Activated CD4-positive, alpha-beta T cell treated with anti-CD3 and anti-CD28 coated beads, Interleukin-2, amount 10 ng/mL, durations not matched to agents 24 days and 14 days (primary cell): ENCODE measurements at places on chromosomes 11 and 22. TPM values are rescaled to one million over a fixed set of nuclear protein-coding genes. Genes with fewer than 3 reads are reported as not detected.

The MMP12 gene
- total RNA-seq, result not detected in 2 replicates

The SMC1B gene
- 0.56 and 0.59 TPM in 2 replicates for total RNA-seq

DNA sequence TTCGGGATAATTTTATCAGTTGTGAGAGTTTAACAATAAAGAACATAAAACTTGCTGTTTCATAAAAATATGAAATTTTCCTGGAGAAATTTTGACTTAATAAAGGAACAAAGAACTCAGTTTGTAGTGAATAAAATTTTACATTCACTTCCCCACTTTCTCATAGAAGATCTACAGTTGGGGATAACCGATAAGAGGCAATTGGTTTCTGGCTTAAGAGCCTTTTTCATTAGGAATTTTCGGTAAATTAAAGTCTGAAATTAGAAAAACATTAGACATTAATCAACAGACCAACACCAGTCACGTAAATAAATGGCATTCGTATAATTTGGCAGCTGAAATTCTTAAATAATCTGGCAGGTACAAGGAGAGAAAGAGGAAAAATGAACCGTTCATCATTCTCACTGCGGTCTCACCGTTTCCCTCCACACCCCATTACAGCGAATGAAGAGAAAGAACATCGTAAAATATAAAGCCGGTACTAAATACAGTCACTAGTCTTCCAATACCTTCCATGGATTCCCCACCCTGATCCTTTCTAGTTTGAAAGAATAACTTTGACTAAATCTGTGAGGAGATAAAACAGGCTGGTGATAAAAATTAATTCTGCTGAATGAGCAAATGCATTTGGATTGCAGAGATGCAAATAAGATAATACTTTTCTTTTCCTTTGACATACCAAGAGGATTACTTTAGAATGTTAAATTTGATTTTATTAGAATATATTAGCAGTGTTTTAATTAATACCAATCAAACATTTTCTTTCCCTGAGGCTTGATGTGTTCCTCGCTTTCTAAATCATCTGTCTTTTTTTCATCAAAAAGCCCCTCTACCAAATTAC is 19.5 kb downstream of the BLID start:
- H3K27ac ChIP-seq, result no peak overlapping the region
- DNase-seq, result no peak
- peaks cover 2% of the 10 kb centered on the region for H3K36me3 ChIP-seq
- H3K4me1 ChIP-seq, result peaks cover 7% of the 10 kb centered on the region

- H3K4me1 ChIP-seq, result no peaks in the 10 kb centered on the region
- H3K36me3 ChIP-seq, result no peaks in the 10 kb centered on the region
- H3K27me3 ChIP-seq, result no peaks in the 10 kb centered on the region
- no peak overlapping the region for H3K4me3 ChIP-seq
- H3K27ac ChIP-seq, result no peak overlapping the region
- no peak for DNase-seq
Measured at GRCh38 chr11:92388380-92388779, 163.8 kb downstream of the FAT3 start.

DNA sequence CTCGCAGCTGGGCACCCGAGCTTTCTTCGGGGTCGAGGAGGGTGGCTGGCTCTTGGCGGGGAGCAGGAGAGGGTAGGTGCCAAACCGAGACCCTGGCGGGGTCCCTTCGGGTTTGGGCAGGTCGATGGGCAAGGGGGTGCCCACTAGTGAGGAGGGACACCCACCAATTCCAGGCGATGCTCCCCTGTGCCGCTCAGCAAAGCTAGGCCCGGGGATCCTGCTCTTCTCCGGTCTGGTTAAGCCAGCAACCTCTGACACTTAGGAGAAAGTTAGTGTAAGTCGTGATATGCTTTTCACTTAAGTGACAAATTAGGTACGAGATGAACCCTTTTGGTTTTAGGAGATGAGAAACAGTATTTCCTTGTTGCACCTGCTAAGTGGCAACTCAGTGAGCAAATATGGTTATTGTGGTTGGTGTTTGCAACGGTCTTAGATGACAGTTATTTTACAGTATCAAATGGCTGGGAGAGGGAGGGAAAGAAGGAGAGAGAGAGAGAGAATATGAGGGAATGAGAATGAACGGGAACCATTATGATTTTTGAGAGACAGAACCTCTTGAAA is 565 bp downstream of the NUCB2 start:
- H3K27me3 ChIP-seq, result peaks cover 2% of the 10 kb centered on the region
- peaks cover 48% of the 10 kb centered on the region for H3K4me1 ChIP-seq
- peak overlapping the region; percentile 85 for H3K27ac ChIP-seq
- H3K36me3 ChIP-seq, result peaks cover 9% of the 10 kb centered on the region

GRCh38 chr22:39239561-39240423 is 5.0 kb downstream of the PDGFB start:
- H3K27ac ChIP-seq, result peak overlapping the region; percentile 79
- H3K36me3 ChIP-seq, result peaks cover 2% of the 10 kb centered on the region
- peak overlapping the region; percentile 81 for H3K4me3 ChIP-seq

- H3K27me3 ChIP-seq, result peaks cover 6% of the 10 kb centered on the region
- no peak for DNase-seq
- H3K36me3 ChIP-seq, result no peaks in the 10 kb centered on the region
- H3K27ac ChIP-seq, result no peak within 1 kb of the TSS
- peaks cover 9% of the 10 kb centered on the region for H3K4me1 ChIP-seq
Measured at GRCh38 chr11:58731819-58732218, at the start of gene GLYAT. Gene GLYAT (minus strand): TSS chr11:58731943. CDS start chr11:58724496, 7,447 bp downstream.
